Stimulated activated naive CD4-positive, alpha-beta T cell (primary cell): ENCODE measurements at places on chromosomes 2 and 18.

DNA sequence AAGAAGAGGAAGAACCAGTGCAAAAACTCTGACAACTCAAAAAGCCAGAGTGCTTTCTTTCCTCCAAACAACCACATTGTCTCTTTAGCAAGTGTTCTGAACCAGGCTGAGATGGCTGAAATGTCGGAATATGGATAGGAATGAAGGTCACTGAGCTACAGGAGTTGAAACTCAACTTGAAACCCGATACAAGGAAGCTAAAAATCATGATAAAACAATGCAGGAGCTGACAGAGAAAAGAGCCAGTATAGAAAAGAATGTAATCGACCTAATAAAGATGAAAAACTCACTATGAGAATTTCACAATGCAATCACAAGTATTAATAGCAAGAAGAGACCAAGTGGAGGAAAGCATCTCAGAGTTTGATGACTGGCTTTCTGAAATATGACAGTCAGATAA is 15.0 kb upstream of the EIF2AK3 start:
- no peak for DNase-seq

DNA sequence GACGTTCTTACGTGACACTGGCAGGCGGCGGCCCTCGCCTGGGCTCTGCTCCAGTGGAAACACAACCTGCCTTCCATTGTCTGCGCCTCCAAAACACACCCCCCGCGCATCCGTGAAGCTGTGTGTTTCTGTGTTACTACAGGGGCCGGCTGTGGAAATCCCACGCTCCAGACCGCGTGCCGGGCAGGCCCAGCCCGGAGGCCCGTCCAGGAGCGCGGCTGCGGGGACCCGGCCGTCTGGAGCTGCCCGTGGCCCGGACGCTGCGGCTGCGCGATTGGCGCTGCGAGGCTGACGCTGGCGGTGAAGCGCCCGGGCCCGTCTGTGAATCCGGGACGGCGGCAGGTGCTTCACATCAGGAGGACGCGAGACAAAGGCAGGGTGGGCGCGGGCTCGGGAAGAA is 670.3 kb upstream of the SALL3 start:
- DNase-seq = no peak

- DNase-seq = no peak
Measured at GRCh38 chr2:190663839-190664238, 15.0 kb downstream of the NAB1 start.

GRCh38 chr2:105470979-105471378 is 72.1 kb upstream of the FHL2 start:
- no peak for DNase-seq

DNA sequence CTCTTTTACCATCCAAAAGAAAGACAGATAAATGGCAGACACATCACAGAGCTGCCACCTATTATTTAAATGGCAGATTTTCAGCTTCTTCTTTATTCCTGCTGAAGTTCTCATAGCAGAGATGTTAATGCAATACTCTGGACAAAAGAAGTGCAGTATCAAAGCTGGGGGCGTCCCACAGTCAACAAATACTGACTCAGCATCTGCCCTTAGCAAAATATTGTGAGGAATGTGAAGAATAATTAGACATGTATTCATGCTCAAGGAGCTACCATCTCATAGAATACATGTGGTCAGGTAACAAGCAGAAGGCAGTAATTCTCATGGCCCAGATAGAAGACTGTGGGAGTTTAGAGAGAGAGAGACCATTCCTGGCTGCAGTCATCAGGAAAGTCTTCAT is 108.0 kb upstream of the TANK start:
- DNase-seq = no peak

DNA sequence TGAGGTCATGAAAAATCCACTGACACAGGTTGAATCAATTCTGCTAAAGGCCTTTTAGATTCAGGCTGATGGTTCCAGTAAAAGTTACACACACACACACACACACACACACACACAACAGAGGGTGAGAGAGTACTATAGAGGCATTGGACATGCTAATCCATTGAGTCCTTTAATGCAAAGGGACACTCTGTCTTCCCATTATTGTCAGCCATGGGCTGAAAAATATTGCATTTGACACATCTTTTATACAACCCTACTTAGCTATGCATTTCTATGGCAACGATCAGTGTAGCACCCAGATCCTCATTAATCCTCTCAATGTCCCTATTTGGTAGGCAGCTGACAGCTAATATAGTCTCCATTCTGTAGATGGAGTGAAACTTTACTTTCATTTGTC is 440.8 kb upstream of the RGPD4 start:
- DNase-seq = no peak

DNA sequence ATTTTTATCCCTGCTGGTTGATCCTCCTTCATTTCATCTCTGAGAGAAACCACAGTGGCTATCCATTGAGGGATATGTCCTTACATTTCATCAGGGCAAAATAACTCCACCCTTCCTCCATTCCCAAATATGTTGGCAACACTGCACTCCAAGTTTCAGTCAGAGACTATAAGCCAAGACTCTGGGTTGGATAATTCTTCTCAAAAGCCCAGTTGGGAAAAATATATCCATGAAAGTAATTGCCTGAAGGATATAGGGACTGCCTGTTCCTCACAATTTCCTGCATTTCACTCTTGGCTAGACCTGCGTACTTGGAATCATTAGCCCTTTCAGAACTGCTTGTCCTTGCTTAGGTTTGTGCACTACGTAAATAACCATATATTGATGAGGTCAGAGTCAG is 27.9 kb upstream of the EPB41L3 start:
- DNase-seq = no peak

GRCh38 chr2:26809211-26809610 is 23.4 kb downstream of the CENPA start:
- no peak for DNase-seq

DNA sequence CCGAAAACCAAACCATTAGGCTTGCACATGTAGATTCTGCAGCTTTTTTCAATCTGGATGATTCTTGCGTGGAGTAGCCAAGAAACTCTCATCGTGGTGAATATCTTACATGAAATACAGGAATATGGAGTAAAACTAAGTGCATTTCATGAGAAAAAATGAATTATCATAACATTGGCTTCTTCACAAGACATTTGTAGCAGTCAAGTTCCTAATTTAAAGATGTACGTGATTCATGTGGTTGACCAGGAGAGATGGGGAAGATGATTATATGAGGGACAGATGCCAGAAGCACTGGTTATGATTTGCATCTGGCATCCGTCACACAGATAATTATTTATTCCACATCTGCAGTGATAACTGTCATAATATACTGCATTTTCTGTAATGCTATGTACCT is 90.4 kb downstream of the ANTXR1 start:
- DNase-seq = no peak

GRCh38 chr18:62537946-62538345 is 15.1 kb downstream of the ZCCHC2 start:
- DNase-seq = no peak
